Fibroblast of lung (primary cell): ENCODE measurements at places on chromosomes 7 and 10. TPM values are rescaled to one million over a fixed set of nuclear protein-coding genes. Genes with fewer than 3 reads are reported as not detected.

Gene INSYN2A
- total RNA-seq = 0.51 and 0.66 TPM in 2 replicates

Gene HMX3
- not detected in 2 replicates for total RNA-seq

Gene GIMAP2
- 13.9 and 16.2 TPM in 2 replicates for total RNA-seq

Gene SPACDR
- total RNA-seq = under 0.01 and 0.50 TPM in 2 replicates

Gene ITIH5
- 12.4 and 49.3 TPM in 2 replicates for total RNA-seq

Gene NEUROD6
- total RNA-seq = not detected in 2 replicates

Gene GATA3
- not detected in 2 replicates for total RNA-seq

Gene NME8
- total RNA-seq = not detected in 2 replicates

Gene MICALL2
- total RNA-seq = 48.0 and 60.1 TPM in 2 replicates
